ENCODE measurements at places on chromosomes 6 and 20. TPM values are rescaled to one million over a fixed set of nuclear protein-coding genes. Genes with fewer than 3 reads are reported as not detected.

Gene FAM184A
- 0.17 TPM for total RNA-seq

Gene IP6K3
- total RNA-seq, result under 0.01 TPM

Gene SLC26A8
- total RNA-seq, result under 0.01 TPM

Gene KIAA1755
- 0.05 TPM for total RNA-seq

Gene MOG
- not detected for total RNA-seq

Gene MANEA
- total RNA-seq, result 8.8 TPM

Gene NKX2-4
- total RNA-seq, result not detected

Gene TFAP2C
- total RNA-seq, result not detected

Gene RSPH4A
- total RNA-seq, result 0.68 TPM

Gene RCAN2
- total RNA-seq, result 0.34 TPM

Gene TRIM40
- not detected for total RNA-seq

Gene TPBG
- 9.4 TPM for total RNA-seq

Gene BPIFB2
- total RNA-seq, result not detected

Gene JAG1
- total RNA-seq, result 203 TPM

Gene PNPLA1
- total RNA-seq, result not detected

Gene UBE2V1
- total RNA-seq, result 62.6 TPM

Gene SLC32A1
- not detected for total RNA-seq

Gene GNAS-AS1
- not detected for total RNA-seq

Gene DPPA5
- not detected for total RNA-seq

Gene CCR6
- not detected for total RNA-seq

Gene GJA10
- total RNA-seq, result not detected

Gene RSPO3
- total RNA-seq, result 0.19 TPM

Gene ARHGAP40
- total RNA-seq, result not detected

Gene HLA-DQA1
- not detected for total RNA-seq

Data from dermis blood vessel endothelial cell (primary cell).